HT-29 (cell line): ENCODE measurements at places on chromosomes 11 and 22.

- DNase-seq, result no peak
Observed at GRCh38 chr22:19398206-19398605, 33.3 kb downstream of the HIRA start.

- no peak for DNase-seq
Observed at GRCh38 chr11:60972182-60973030, 926 bp downstream of the CD6 start.

- DNase-seq, result no peak
Observed at GRCh38 chr22:48955351-48956311, 872.0 kb downstream of the BRD1 start.

DNA sequence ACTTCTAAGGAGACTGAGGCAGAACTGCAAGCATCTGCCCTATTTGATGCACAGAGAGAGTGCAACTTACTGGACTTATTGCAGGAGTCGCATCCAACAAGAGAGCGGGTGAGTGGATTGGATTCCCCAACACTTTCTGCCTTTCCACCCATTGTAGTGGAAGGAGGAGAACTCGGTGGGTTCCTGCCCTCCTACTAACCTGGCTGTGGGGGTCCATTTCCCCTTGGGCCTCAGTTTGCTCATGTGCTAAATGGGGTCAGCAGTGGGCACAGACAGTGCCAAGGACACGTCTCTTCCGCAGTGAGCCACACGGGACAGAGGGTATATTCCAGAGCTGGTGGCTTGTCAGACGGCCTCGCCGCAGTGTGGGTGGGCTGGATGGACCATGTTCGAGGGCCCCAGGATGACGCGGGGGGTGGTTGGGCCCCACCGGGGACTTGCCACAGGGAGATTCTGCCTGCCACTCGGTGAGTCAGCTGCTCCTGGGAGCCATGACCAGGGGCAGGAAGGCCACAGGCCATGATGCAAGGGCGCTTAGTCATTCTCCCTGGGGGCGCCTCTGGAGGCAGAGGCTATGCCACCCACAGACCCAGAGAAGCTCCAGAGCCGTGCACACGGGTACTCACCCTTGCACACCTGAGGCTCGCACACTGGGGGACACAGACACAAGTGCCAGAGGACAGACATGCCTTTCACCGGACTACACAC, 8.2 kb downstream of the ALX4 start:
- DNase-seq, result no peak

DNA sequence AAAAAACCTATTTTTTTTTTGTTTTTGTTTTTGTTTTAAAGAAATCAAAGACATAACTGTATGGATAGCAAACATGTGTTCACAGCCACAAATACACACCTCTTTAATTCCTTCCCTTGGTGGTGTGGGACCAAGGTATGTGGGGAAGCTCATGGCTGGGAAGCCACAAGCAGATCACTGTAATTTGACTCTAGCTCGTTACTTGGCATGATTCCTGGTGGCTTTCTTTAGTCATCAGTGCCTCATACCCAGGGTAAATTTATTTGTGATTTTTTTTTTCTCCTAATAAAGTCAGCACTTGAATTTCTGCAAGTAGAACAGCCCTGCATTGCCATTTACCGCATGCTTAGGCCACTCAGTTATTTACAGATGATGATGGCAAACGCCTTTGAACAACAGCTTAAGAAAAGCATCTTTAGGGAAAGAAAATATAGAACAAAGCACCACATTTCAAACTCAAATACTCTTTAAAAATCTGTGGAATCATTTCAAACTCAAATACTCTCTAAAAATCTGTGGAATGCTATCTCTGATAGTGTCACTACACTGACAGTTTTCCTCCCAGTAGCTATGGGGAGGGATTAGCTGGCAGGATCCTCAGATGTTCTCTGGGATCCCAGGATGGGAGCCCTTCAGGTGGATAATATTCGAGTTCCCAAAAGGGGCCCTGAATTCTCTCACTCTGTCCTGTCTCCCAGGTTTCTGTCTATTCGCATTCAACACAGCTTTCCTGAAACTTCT, 687.2 kb downstream of the OPCML start:
- DNase-seq, result no peak

- DNase-seq, result no peak
Observed at GRCh38 chr11:118497831-118498230, 29.4 kb upstream of the TTC36 start.

- DNase-seq, result no peak
Observed at GRCh38 chr11:131228378-131228777, 142.0 kb upstream of the NTM start.

DNA sequence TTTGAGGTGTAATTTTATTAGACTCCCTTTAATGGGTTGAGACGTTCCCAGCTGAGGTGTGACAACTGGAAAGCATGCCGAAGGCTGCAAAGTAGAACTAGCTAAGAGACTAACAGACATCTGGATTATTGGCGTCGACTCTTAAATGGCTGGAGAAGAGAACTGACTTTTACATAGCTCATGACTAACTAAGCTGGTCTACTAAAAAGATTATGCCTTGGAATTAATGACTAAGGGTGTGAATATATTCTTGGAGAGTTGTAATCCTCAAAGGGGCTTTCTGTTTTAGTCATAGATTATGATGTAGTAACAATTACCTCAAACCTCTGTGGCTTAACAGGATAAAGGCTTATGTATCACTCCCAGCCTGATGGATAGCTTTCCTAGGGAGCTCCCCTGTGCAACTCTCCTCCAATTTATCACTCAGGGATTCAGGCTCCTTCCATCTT, 39.5 kb upstream of the SLC5A12 start:
- no peak for DNase-seq

GRCh38 chr11:111221208-111221607, 24.3 kb upstream of the POU2AF2 start:
- DNase-seq, result no peak

- no peak for DNase-seq
Observed at GRCh38 chr11:27487706-27488105, 15.1 kb upstream of the LGR4 start.

DNA sequence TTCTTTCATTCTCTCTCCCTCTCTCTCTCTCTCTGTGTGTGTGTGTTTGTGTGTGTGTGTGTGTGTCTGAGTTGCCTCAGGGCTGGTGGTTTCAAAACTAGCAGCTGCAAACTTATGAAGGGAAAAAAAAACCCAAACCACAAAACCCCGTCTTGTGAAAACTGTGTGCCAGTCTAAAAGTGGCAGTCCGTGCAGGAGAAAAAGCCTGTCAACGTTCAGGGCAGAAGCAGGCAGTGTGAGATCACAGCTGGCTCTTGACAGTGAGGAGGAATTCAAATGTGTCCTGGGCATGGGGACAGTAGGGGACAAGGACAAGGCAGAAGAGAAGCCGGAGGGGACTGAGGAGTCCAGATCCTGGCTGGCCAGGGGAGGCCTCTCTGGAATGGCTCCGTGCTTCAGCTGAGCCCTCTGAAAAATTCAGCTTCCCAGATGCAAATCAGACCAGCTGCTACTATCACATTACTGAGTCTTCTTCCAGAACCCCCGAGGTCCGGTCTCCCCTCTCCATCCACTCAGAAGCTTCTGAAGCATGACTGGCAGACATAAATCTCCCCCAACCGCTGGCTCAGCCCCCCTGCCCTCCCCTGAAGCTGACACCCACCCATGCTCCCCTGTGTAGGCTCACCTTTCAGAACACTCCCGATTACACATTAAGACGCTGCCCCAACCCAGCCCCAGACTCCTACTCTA, 31.9 kb downstream of the FLI1 start:
- DNase-seq, result no peak

DNA sequence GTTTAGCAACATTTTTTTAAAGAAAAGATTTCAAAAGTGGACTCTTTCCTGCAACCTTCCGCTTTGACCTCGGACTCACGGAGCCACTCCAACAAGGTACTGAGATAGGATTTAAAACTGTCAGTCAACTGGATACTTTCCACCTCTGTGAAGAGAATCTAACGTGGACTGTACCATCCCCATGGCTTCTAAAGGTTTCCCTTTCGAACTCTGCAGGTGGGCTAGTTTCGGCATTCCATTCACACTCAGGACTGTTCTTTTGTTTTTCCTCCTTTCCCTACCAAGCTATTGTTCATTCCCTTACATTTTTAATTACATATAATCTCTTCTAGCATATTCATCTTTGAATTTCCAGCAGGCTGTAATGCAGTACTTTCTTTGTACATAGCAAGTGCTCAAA, 88.5 kb upstream of the AKIP1 start:
- DNase-seq, result no peak

DNA sequence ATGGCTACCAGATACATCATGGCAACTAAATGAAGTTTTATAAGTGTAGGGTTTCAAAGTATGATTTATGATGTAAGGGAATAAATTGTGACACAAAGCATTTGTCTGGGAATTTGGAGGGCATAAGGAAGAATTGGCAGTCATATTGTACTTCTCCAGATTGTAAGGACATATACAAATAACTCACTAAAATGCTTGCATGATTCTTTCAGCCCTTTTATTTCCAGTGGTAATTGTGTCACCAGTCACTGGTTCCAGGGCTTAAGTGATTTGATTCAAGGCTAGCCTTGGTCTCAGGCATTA, 299.4 kb upstream of the ANO5 start:
- DNase-seq, result no peak

GRCh38 chr11:83760932-83761331, 474.8 kb upstream of the CCDC90B start:
- DNase-seq, result no peak

- DNase-seq, result no peak
Observed at GRCh38 chr11:74615988-74616387, 23.6 kb downstream of the POLD3 start.
